Left ventricle myocardium inferior (tissue), 1 donor: ENCODE measurements at places on chromosomes 6 and 20.

GRCh38 chr6:149317644-149318571 lies at the start of gene TAB2:
TSS of gene TAB2 (plus strand) at chr6:149317712. CDS start at chr6:149369998, 52,286 bp downstream.
- DNase-seq = peak; percentile 42

DNA sequence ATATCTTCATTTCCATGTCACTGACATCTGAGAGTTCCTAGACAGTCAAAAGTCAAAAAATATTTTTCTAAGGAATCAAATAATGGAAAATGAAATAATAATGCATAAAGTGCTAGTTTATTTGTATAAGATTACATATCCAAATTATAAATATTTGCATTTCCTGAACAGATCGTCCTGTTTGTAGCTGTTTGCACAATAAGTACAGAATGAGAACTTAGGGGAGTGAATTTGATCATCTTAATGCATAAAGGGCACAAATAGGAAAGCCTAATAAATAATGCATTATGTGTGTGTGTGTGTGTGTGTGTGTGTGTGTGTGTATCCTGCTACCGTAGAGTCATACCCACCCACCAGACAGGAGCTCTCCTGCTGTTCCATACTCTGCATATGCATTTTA lies 521.0 kb upstream of the EPHA7 start:
- DNase-seq = no peak

- DNase-seq = no peak
Measured at GRCh38 chr20:43926287-43927050, 11.8 kb downstream of the TOX2 start.

DNA sequence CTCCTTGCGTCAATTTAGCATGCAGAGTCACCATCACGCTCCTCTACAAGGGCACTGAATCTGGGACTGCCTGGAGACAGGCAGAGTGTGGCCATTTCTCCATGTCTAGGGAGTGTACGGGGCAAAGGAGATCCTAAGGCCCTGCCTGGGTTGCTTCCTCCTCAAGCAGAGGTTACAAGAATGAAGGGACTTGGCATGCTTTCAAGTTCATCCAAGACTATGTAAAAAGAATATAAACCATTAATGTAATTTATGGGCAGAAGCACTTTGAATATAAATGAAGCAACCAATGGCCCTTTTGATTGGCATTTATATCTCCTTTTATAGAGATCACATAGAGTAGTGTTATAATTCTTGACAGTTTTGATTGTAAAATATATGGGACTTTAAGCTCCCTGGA lies 137.5 kb downstream of the BTBD3 start:
- DNase-seq = no peak

- no peak for DNase-seq
Measured at GRCh38 chr6:156852147-156852857, 75.1 kb downstream of the ARID1B start.

DNA sequence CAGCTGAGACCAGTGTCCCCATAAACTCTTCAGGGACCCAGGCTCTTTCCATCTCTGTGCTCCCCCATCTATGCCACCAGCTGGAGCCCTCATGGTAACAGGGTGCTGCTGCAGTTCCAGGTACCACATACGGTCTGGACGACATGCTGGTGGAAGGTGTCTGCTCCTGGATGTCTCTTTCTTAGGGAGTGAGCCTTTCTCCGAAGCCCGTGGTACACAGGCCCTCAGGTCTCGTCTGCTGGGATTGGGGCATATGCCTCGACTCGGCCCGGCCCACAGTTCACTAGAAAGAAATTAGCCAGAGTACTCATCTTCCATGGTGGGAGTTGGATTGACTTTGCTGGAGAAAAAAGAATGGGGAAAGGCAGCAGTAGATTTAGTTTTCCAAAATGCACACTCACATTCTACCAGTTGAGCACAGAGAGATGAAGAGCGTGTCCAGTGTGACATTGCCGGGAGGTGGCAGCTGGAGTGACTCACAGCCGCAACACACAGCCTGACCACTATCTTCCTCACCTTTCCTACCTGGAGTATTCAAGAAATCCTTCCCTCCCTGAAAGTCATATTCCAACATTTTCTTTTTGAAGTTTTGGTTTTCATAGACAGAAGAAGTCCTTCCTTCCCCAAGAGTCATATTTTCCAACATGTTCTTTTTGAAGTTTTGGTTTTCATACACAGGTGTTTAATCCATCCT lies 18.6 kb upstream of the SPO11 start:
- no peak for DNase-seq

DNA sequence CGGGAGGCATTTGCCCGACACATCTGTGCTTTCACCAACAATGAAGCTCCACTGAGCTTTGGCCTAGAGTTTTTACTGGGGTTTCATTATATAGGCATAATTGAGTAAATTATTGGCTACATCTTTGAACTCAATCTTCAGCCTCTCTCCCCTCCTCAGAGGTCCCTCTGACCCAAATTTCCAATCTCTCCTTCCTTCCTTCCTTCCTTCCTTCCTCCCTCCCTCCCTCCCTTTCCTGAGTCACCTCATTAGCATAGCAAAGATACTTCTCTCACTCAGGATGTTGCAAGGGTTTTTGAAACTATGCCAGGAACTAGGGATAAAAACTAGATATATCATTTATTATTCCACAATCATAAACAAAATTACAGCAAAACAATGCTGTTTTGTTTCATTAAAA lies 238.2 kb upstream of the PRND start:
- DNase-seq = no peak

DNA sequence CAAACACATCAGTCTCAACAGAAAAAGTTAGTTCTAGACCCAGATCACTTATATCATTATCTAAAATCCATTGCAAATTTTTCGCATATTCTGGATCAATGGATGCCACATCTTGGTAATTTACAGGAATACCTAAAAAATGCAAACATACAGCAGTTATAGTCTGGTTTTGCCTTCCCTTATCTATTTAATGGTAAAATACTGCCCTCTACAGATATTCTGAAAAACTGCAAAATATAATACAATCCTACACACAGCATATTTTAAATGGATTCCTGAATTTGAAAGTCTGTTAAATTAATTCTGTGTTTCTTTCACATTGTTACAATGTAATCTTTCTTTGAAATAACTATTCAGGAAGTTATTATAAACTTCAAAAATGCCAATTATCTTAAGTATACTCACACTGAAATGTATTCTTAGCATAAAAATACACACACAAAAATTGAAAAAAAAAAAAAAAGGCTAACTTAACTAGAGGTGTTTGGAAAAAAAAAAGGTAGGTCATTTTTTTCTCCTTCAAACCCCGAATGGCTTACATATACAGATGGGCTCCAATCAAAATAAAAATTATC lies 88.4 kb downstream of the HACE1 start:
- DNase-seq = no peak

GRCh38 chr6:132919045-132919860 lies 104.9 kb downstream of the RPS12 start:
- DNase-seq = peak; percentile 69

DNA sequence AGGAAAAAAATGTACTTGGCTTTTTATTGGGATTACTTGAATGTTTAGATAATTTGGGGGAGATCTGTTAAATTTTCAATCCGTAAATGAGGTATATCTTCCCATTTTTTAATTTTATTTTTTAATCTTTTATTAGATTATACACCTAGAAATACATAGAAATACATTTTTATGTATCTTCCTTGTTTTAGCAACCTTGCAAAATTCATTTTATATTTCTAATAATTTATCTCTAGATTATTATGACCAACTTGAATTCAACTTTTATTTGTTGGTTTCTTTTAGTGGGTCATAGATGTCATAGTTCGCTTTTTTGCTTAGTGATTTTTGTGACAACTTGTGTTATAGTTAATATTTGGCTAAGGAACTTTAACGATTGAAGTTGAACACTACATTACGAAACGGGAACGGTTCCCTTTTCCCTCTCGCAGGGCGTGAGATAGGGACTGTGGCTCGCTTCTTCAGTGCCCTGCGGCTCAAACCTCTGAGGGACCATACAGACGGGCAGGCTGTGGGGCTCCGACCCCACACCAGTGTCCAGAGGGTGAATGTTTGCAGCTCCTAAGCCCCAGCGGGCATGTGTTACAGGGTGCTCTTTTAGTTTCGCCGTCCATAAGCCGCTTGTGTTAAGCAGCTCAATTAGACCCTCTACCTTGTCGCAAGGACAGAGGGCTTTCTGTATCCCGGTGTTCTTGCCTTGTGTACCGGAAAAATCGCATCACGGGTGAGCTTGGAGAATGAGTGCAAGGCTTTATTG lies 53.8 kb downstream of the PRND start:
- DNase-seq = no peak

DNA sequence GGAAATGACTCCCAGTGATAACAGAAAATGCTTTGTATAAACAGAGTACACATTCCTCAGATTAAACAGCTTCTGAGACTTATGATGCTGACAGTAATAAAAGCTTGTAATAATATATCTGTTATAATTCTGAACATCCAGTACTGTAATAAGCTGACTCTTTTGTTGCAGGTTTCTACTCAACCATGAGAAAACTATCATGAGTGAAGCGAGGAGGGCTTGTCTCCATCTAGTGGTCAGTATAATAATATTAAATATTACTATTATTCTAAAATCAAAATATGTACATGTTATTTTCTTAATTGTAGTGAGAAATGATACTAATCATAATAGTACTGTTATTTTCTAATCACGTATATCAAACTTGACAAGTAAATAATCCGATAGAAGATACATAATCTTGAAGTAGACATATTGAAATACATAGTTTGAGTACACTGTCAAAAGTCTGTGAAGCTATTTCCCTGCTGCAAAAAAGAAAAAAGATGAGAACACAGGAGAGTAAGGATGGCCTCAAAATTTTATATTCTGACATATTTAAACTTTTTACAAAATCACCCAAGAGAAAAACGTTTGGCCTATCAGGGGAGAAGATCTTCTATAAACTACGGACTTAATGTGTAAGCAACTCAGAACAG lies 183.1 kb downstream of the MOXD1 start:
- DNase-seq = no peak

DNA sequence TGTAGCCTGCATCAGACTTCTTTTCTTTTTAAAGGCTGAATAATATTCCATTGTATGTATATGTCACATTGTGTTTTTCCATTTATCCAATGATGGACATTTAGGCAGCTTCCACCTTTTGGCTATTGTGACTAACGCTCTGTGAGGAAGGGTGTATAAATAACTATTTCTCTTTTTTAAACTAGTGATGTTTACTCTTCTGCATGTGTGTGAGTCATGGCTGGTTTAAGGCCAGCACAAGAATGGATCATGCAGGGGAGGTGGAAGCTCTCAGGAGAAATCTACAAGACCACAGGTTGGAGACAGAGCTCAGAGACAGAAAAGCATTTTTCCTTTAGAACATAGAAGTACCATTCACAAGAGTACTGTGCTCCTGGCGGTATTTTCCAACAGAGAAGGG lies 307.2 kb downstream of the SOX4 start:
- DNase-seq = no peak

- DNase-seq = no peak
Measured at GRCh38 chr20:2403291-2404052, 22.8 kb downstream of the TGM6 start.

- DNase-seq = peak; percentile 9
Measured at GRCh38 chr20:63119963-63120807, 95.7 kb downstream of the YTHDF1 start.

- DNase-seq = no peak
Measured at GRCh38 chr20:46604551-46605133, 46.6 kb downstream of the SLC13A3 start.

- peak; percentile 51 for DNase-seq
Measured at GRCh38 chr6:125747589-125748405, 1.6 kb upstream of the HEY2 start.

GRCh38 chr6:110799655-110800054 lies 15.6 kb downstream of the CDK19 start:
- no peak for DNase-seq

DNA sequence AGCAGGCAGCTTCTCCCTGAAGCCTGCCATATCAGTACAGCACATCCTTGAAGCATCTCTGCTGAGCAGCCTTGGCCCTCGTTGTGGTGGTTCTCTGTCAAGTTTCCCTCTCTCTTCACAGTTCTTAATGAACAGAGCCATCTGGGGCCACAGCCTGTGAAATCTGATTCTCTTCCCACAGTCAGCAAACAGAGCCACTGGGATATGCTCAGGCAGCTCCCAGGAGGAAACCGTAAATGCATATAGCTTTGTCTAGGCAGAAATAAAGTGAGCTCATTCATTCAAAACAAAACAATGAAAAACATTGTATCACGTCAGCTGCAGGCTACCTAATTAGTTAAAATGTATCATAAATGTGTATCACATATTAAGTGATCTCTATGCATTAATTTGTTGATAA lies 80.3 kb downstream of the TBC1D7 start:
- DNase-seq = no peak

- DNase-seq = no peak
Measured at GRCh38 chr20:16451001-16451400, 122.2 kb downstream of the KIF16B start.

- no peak for DNase-seq
Measured at GRCh38 chr20:45300961-45301360, 5.7 kb upstream of the RBPJL start.

- no peak for DNase-seq
Measured at GRCh38 chr20:44089987-44090674, 96.9 kb downstream of the JPH2 start.

DNA sequence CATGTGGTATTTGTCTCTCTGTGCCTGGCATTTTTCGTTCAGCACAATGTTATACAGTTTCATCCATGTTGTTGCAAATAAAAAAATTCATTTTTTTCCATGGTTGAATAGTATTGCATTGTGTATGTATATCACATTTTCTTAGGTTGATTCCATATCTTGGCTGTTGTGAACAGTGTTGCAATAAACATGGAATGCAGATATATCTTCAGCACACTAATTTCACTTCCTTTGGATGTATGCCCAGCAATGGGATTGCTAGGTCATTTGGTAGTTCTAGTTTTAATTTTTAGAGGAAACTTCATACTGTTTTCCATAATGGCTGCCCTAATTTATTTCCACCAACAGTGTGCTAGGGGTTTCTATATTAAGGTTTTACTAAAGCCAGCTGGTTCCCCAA lies 52.6 kb downstream of the GFRAL start:
- no peak for DNase-seq

DNA sequence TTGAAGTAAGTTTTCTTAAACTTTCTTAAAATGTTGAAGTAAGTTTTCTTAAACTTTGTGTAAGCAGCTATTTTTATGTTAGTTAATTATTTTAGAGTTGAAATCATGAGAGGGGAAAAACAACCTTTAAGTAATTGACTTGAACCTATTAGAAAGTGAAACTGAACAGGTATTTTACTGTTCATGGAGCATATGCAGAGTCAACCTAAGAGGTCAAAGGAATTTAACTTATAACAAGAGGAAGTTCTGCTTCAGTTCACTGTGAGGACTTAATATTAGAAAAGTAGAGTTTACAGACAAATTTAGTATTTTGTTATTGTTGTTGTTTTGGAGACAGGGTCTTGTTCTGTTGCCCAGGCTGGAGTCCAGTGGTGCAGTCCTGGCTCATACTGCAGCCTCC lies 38.0 kb downstream of the CDYL start:
- no peak for DNase-seq

- DNase-seq = no peak
Measured at GRCh38 chr6:47157653-47158219, 115.6 kb upstream of the ADGRF1 start.

DNA sequence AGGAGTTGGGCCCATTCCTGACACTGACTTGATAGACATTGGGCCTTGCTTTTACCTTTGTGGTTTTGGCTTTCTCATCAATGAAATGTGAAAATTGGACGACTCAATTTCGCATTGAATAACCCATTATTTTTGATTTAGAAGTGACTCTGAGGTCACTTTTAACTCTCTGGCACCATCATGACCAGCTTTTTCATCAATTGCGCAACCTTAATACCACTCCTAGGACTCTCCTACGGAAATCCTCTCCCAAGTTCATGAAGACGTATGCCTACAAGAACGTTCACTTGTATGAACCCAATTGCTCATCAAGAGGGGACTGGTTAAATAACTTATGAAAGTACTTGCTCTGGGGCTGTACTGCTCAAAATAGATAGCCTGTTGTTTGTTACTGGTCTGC lies 86.7 kb upstream of the CHD6 start:
- DNase-seq = no peak
